ENCODE measurements at places on chromosomes 5 and 9. TPM values are rescaled to one million over a fixed set of nuclear protein-coding genes. Genes with fewer than 3 reads are reported as not detected.

- H3K36me3 ChIP-seq = no peaks in the 10 kb centered on the region
- H3K4me3 ChIP-seq = no peak overlapping the region
- peaks cover 3% of the 10 kb centered on the region for H3K27me3 ChIP-seq
- no peak overlapping the region for H3K27ac ChIP-seq
- DNase-seq = no peak
Observed at GRCh38 chr9:127177231-127177630, 54.8 kb upstream of the ANGPTL2 start.

DNA sequence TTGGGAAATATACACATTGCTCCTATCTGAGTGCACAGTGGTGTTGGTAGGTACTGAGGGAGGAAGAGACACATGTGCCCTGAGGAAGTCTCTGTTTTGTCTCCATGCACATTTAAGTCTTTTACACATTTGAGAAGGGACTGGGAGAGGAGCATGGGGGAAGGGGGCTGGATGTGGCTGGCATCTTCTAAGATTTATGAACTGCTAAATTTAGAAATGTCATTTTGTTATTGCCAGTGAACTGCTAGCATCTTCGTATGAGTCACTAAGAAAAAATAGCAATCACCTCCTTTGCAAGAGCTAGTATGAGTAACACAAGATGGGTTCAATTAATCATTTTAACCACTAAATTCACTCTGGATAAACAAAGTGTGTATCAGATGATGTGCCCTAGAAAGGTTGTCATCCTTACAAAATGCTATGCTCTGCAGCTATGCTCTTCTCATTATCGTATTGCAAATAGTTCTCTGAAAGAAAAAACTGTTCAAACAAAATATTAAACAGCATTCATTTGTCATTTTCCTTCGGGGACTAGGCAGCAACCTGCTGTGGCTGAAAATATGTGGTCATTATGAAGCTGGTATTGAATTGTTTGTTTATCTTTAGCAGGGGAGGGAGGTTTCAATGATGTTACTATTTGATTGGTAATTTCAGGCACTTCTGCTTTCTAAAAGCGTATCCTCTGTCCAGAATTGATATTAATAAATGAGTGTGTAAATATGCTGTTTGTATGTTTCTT lies 236.5 kb downstream of the DMRTA1 start:
- no peak overlapping the region for H3K27ac ChIP-seq
- H3K27me3 ChIP-seq = no peaks in the 10 kb centered on the region
- no peak for DNase-seq
- H3K4me3 ChIP-seq = no peak overlapping the region

DNA sequence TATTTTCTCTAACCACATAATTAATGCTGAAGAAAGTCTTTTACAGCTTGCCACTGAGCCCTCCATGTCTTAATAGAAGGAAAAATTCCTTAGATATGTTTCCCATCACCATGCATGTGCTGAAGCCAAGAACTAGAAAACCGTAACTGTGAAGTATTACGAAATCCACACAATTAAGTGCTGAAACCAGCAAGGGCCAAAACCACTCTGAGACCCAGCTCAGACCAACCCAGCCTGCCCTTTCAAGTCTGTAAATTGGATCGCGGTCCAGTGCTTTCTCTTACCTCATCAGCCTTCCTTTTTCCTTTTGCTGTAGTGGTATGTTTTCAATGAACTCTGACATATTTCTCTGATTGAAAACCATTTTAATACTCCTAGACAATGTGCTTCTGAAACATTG lies 26.3 kb downstream of the SEMA5A start:
- H3K27me3 ChIP-seq = no peaks in the 10 kb centered on the region
- no peaks in the 10 kb centered on the region for H3K36me3 ChIP-seq

- no peak for DNase-seq
- H3K27ac ChIP-seq = no peak overlapping the region
- no peaks in the 10 kb centered on the region for H3K4me1 ChIP-seq
- no peaks in the 10 kb centered on the region for H3K27me3 ChIP-seq
- H3K4me3 ChIP-seq = no peak overlapping the region
- H3K36me3 ChIP-seq = no peaks in the 10 kb centered on the region
Observed at GRCh38 chr9:88641456-88642240, 106.7 kb downstream of the NXNL2 start.

The CSF2 gene
- polyA plus RNA-seq = 7.2 TPM

- H3K27me3 ChIP-seq = no peaks in the 10 kb centered on the region
- no peak overlapping the region for H3K4me3 ChIP-seq
- no peak for DNase-seq
- H3K4me1 ChIP-seq = no peaks in the 10 kb centered on the region
Observed at GRCh38 chr9:81608289-81608657, 81.1 kb downstream of the TLE1 start.
